ENCODE measurements at places on chromosomes 7 and 10.

- no peak for DNase-seq
Measured at GRCh38 chr10:131921184-131921583, 20.4 kb downstream of the PPP2R2D start.

DNA sequence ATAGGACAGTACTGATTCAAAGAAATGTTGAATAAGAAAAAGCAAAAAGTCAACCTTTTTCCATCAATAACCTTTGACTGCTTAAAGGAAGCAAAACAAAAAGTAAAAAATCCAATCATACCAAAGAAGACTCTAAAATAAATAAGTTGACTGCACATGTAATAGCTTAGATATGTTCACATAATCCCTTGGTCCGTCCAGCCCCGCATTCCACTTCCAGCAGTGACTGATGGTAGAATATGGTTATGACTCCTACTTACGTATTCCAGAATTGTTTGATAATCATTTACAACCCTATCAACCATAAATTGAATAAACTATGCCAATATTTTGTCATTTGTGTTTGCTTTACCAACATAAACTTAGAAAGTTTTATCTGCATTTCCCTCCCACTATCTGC lies 77.9 kb downstream of the CTNNA3 start:
- no peak for DNase-seq

GRCh38 chr10:114932945-114933344 lies 5.0 kb upstream of the TRUB1 start:
- DNase-seq, result no peak

DNA sequence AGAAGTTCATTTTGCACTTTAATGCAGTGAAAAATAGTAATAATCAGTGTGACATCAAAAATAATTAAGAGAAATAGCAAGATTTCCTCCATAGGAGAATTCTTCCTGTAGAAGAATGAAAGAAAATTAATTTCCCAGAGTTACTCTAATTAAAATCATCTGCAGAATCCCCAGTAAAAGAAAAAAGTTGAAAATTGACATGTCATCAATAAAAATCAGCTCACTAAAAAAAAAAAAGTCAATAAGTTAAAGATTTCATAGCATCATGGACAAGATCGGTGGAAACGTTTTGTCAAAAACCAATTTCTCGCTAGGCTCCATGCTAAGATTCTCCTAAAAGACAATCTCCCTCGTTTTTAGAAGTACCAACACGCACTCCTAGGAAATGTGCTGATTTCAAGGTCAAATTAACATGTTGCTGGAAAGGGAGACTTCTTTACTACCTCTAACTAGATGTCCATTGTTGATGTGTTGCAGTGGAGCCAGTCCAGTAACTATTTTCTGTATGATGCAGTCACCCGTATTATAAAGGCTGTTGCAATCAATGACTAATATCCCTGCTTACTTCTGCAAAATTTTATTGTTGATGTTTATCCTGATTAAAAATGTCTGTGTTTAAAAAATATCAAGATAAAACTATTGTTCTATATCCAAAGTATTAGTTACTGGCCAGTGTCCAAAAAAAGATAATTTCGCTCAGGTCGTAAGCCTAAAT lies 591.9 kb upstream of the MGMT start:
- no peak for DNase-seq

- no peak for DNase-seq
Measured at GRCh38 chr7:5546626-5547025, 123.0 kb upstream of the TNRC18 start.

GRCh38 chr10:43806831-43807640 lies 158.4 kb upstream of the ZNF32 start:
- DNase-seq, result no peak

DNA sequence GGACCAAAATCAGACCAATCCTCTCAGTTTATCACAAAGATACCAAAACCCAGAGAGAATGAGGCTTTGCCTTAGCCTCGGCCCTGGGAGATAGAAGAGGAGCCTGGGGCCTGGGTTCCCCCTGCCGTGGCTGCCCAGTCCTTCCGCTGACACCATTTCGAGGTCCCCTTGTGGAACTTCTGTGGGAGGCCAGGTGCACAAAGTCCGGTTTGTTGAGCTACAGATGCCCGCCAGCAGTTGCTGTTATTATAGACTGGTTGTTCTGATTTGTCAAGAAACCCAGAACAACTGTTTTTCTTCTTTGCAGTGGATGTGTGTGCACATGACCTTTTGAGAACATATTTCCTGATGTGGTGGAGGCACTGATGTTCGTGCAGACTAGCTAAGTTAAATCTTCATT lies 47.6 kb downstream of the CUX1 start:
- no peak for DNase-seq

DNA sequence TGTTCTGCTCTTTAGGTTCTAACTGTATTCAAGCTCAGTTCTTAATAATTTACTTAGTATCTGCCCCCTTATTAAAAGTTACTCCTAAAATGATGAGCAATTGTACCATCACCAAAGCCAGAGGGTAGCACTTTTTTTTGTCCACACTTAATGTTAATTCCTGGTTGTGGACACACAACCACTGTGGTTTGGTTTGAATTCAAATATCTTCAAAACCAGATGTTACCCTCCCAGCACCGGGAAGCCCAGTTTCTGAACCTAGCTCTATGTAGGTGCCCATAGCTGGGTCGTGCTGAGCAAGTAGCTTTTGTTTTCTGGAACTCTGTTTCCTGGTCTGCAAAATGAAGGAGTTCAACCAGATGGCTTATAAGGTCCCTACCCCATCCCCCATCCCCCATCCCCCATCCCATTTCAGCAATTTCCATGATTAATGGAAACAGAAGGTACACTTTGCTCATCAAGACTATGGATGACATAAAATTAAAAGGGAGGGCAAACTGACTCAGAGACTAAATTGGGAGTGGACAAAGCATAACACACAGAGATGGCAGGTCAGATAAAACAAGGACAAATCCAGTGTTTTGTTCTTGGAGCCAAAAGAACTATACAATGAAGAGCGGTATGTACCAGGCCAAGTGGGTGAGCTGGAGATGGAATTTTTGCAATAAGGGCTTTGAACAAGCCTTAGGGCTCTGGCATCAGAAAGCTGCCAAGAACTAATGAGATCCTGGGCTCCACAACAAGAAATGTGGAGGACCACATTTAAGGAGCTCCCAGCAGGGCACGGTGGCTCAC lies 56.7 kb downstream of the DLG5 start:
- no peak for DNase-seq

GRCh38 chr7:46606761-46607160 lies 685.7 kb upstream of the IGFBP3 start:
- no peak for DNase-seq

DNA sequence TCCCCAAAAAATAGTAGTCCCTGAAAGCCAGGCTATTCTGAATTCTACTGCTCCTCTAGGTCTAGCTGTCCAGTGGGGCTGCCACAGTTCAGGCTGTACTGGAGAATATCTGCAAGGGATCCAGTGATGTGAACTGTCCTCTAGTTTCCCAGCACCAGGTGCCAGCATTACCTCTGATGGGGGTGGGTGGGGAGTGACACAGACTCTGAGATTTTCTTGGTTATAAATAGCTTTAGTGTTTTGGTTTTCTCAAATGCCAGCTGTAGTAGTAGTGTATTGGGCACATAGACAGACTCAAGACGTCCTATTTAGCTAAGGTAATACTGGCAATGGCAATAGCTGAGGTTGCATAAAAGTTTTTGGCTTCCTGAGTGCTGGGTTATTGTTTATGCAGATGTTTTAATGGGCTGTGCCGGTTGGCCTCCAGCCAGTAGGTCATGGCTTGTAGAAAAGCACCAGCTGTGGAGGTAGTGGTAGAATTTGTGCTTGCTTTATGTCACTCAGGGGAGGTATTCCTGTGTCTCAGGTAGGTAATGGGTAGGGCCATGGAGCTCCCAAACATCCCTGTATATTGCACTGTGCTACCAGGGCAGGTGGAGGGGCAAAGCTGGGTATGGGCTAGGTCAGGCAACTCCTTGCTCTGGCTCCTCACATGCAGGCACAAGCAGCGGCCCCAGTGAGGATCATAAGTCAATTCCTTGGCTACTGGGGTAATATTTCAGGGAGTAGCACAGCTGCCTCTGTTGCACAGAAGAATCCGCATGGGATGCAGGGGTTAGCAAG lies 338.7 kb upstream of the LRRTM3 start:
- no peak for DNase-seq

DNA sequence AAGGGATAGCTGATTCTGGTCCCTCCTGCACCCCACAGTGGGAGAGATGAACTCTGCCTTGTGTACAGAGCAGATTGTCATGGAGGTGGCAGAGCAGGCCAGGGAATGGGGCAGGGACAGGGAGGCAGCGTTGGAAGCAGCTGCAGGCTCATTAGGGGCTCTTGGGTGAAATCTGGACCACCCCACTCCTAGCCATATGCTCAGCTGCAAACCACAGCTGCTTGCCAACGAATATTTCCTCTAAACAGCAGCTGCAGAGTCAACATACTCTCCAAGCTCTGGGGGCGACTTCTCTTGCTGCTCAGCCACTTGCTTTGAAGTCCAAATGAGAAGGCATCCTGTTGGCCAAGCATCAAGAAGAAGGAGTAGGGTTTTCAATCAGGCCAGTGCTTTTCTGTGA lies 302.3 kb upstream of the AUTS2 start:
- no peak for DNase-seq

GRCh38 chr7:158267742-158268435 lies 319.7 kb downstream of the PTPRN2 start:
- no peak for DNase-seq

DNA sequence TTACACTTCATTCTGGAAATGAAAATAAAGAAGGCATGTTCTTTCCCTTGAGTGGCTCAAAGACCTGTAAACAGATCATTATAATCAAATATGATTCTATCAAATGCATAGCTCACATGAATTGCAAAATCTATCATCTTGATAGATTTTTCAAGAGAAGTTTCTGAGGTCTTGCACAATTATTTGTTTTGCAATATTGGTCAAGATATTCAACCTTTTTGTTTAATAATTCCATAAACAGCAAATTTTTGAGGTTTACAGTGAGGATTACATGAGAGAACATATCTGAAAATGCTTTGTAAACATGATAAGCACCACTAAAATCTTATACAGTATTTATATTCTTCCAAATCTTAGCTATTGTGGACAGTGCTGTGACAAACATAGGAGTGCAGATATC lies 160.8 kb downstream of the HDAC9 start:
- DNase-seq, result no peak

- DNase-seq, result no peak
Measured at GRCh38 chr10:117246997-117247671, 6.2 kb downstream of the SLC18A2 start.

- DNase-seq, result no peak
Measured at GRCh38 chr10:11303361-11304170, 285.9 kb downstream of the CELF2 start.

GRCh38 chr7:32941181-32941580 lies 16.1 kb upstream of the FKBP9 start:
- DNase-seq, result no peak

DNA sequence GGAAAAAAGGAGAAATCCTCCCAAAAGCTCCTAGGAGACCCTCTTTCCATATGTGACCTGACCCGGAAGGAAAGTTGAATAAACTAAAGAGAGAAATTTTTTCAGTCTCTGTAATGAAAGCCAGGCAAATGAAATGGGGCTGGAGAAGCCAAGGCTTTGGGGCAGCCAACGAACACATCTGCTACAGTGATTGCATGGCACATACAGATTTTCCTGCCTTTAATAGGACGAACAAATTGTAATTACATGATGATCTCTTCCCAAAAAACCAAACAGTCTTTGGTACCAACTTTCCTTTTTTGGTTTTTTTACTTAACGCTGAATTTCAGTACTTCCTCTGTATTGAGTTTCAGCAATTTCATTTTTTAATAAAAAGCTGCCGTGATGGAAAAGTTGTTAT lies 23.5 kb upstream of the PTN start:
- DNase-seq, result no peak

DNA sequence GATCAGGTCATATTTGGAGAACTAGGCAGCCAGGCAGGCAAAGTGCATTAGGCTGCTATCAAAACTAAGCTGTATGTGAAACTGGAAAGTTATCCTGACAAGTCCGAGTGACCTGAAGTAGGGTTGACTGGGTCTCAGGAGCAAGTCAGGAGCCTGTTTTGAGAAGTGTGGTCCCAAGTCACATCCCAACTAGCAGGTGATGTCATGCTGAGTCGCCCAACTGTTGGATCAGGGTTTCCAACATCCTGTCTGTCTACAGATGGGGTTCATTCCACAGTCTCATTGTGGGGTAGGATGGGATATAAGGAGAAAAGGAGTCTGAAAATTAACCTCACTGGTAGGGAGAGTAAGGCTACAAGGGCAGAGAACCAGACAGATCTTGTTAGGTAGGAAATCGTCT lies 27.0 kb downstream of the SLC26A4 start:
- DNase-seq, result no peak

DNA sequence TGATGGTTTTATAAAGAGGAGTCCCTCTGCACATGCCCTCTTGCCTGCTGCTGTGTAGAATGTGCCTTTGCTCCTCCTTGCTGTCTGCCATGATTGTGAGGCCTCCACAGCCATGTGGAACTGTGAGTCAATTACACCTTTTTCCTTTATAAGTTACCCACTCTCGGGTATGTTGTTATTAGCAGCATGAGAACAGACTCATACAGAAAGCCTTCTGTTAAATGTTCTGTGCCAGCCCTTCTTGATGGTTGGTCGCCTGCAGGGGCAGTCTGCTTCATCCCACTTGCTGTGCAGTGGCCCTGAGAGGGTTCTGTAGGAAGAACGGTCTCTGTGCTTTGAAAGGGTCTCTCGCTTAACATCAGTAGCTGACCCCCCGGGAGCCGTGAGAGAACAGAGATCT lies 248.9 kb upstream of the IGFBP3 start:
- no peak for DNase-seq

DNA sequence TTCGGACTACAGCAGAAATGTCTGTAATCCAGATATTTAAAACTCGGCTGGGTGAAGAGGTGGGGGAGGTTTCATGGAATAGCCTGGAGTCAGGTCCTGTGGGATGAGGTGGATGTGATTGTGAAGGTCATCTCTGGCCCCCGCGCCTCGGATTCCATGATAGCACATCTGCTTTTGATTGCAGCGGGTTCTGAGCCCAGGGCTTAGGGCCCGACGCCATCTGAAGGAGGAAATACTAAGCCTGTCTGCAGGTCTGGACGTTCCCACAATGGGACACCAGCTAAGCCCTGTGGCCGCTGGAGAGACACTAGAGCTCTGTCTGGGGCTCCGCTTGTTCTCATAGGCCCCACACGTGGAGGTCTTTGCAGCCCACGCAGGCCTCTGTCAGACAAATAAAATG lies 328.7 kb downstream of the CXCL12 start:
- DNase-seq, result no peak

- DNase-seq, result no peak
Measured at GRCh38 chr10:126337251-126337810, 50.9 kb downstream of the ADAM12 start.
